ENCODE measurements at places on chromosomes 6 and 20. TPM values are rescaled to one million over a fixed set of nuclear protein-coding genes. Genes with fewer than 3 reads are reported as not detected.

DNA sequence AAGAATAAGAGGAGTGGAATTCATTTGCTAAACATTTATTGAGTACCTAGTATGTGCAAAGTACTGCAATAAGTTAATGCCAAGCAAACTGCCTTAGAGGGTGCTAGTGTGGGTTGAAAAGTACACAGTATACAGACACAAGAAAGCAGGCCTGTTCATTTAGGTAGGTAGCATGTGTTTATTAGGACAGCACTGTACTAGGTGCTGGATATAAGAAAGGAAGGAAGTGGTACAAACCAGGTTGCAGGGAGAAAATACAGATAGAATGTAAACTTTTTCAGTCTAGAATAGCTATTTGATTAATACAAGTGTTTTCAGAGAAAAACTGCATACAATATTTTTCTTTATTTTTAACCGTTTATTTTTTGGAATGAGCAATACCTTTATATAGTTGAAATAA is 68.1 kb downstream of the PHF20 start:
- no peak for DNase-seq

GRCh38 chr20:44756011-44756688 is 10.5 kb downstream of the KCNK15 start:
- no peak for DNase-seq

DNA sequence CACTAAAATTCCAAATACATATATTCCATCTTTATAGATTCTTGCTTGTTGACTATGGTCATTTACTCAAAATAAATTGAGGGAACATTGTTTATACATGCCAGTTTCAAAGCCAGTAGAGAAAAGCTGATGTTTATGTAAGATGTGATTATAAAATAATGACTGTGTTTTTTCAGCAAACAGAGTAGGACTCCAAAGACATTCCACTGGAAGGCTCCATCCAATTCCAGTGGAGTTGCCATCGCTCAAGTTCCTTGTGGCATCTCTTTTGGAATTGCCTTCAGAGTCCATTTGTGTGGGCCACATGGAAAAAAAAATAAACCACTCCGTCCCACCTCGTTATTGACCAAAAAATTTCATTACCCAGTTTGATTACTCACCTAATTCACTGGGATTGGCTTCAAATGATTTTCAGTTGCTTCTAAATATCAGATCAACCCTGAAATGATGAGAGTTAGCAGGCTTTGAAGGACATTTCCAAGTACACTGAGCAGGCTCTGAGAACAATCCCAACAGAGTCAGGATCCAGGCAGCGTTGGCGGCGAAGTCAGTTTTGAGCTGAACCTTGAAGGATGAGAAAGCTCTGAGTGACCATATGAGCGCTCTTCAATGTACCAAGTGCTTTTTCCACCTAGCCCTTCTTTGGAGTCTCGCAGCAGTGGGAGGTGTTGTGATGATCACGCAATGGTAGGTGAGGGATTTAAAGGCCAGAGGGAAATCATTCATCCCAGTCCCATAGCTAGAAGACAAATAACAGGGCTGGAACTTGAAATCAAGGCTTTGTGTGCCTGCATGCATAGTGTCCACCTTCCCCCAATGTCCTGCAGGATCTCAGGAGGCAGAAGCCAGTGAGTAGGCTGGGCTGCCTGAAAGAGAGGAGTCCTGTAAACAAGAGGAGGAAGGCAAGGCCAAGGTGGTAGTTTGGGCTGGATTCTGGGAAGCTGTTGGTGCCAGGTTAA is 281.7 kb downstream of the CDC5L start:
- DNase-seq, result no peak

- no peak for DNase-seq
These were observed 51.1 kb upstream of the NHSL1 start for GRCh38 chr6:138550346-138550767.

- no peak for DNase-seq
These were observed 109.2 kb upstream of the MCHR2 start for GRCh38 chr6:100103194-100103593.

OARD1 gene
- 39.9 TPM for total RNA-seq

Measured in activated naive CD4-positive, alpha-beta T cell treated with anti-CD3 and anti-CD28 coated beads, Interleukin-2, amount 50 U/mL, for 72 hours (primary cell).